Activated effector memory CD4-positive, alpha-beta T cell treated with anti-CD3 and anti-CD28 coated beads, Interleukin-2, amount 50 U/mL, for 16 hours (primary cell): ENCODE measurements at places on chromosomes 16 and 17.

- no peak for DNase-seq
Observed at GRCh38 chr16:88415713-88416323, 33.1 kb downstream of the ZNF469 start.

DNA sequence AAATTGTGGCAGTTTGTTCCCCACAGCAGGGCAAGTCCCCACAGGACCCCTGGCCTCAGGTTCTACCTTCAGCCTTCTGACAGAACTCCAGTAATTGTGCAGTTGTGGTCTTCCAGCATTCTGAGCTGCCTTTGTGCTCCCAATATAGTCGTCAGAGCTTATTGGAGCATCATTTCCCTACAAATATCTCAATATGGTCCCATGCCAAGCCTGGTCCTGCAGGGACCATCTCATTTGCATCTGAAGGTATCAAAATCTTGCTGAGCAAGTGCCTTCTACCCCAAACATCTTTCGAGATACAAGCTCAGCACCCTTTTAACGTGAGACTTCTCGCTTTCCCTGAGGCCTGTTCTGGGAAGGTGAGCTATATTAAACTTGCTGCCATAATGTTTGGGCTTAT is 333.9 kb upstream of the CDH11 start:
- DNase-seq, result no peak

GRCh38 chr16:87931504-87931903 is 4.8 kb downstream of the CA5A start:
- DNase-seq, result peak; percentile 72

DNA sequence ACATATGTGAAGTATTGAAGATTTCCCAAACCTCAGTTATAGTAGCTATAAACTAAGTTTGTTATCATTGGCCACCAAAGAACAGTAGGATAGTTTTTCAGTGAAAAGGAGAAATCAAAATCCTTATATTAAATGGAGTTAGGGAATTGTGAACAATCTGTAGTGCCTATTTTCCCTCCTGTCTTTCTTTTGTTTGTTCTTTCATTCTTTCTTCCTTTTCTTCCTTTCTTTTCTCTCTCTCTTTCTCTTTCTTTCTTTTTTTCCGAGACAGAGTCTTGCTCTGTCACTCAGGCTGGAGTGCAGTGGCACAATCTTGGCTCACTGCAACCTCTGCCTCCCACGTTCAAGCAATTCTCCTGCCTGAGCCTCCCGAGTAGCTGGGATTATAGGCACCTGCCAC is 48.8 kb downstream of the SSH2 start:
- no peak for DNase-seq

GRCh38 chr17:27346228-27346899 is 52.5 kb downstream of the WSB1 start:
- DNase-seq, result no peak

DNA sequence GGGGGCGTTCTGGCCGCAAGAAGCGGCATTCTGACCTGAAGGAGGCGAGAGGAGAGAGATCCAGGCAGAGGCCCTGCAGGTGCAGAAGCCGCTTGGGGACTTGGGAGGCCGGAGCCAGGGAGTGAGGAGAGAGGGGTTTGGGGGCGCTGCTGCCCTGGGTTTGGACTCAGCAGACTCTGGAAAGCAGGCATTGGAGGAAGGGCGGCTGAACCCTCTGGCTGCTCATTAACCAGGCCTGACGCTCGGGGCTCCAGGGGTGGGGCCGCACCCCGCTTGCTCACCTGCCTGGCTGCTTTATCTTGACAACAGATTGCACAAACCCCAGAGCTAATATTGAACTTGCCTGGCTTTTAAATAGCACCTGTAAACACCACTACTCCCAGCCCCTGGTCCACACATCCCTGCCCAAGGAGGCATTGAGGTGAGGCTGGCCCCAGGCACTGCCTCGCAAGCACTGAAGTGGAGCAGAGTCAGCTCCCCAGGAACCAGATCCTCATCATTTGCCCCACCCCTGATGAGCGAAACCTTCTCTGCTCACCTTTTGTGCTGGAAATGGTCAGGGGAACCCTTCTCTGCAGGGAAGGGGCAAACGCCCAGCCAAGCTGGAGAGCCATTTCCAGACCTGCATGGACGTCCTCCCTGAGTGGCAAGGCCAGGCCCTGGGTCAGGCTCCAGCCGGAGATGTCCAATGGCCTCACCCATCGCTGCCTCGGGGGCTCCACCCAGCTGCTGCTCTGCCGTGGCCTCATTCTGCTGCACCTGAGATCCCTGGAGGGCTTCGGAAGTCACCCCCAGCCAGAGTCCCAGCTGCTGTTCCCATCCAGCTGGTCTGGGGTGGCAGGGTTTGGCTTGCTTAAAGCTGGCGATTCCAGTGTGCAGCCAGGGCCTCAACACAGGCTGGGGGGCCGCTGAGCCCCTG is 190.2 kb upstream of the GSE1 start:
- peak; percentile 58 for DNase-seq

DNA sequence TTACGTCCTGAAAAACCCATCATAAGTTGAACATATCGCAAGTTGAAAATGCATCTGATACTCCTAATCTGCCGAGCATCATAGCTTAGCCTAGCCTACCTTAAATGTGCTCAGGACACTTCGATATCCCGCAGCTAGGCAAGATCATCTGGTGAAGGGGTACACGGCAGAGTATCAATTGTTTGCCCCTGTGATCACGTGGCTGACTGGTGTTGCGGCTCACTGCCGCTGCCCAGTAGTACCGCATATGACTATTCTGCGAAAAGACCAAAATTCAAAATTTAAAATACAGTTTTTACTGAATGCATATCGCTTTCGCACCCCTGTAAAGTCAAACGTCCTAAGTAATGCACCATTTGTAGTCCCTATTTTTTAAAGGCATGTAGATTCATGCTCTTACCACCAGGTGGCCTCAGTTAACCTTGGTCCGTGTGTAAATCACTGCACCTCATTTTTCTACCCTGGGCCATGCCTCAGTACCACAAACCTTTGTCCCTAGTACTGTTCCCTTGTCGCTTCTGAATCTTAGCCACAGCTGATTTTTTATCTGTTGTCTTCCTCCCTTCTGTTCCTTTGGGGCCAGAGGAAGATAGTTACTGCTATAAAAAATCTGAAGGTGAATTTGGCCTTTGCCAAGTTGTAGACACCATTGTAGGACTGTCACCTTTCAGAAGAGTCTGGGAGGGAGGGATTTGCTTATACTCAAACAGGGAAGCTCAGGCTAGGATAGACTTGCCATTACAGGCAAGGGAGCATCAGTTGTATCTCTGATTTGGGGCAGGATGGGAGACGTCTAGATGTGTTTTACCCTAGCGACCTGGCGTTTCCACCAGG is 34.4 kb downstream of the WWP2 start:
- no peak for DNase-seq

- DNase-seq, result no peak
Observed at GRCh38 chr17:62051053-62051452, 14.0 kb downstream of the MED13 start.

- no peak for DNase-seq
Observed at GRCh38 chr16:7140899-7141298, 191.7 kb upstream of the RBFOX1 start.

GRCh38 chr17:60303406-60304099 is 88.4 kb downstream of the USP32 start:
- no peak for DNase-seq

DNA sequence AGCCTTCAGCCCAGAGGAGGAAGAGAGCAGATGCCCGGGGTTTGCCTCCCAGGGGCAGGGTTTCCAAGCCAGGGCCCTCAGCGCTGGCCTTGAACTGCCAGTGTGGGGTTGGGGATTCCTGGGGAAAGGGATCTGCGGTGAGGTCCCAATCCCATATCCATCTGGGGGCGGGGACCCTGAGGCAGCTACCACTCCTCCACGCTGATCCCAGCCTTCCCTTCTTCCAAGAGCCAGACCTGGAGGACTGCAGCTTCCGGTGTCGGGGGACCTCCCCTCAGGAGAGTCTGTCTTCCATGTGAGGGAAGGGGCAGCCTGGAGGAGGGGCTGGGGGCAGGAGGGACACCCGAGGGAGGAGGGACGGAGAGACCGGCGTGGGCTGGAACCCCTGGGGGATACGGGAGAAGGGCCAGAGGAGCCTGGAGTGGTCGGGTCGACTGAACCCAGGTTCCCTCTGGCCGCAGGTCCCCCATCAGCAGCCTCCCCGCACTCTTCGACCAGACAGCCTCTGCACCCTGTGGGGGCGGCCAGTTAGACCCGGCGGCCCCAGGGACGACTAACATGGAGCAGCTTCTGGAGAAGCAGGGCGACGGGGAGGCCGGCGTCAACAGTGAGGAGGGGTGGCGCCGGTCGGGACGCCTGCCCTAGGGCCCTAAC is 10.7 kb upstream of the CISD3 start:
- DNase-seq, result no peak

GRCh38 chr17:62180772-62181171 is 115.7 kb upstream of the MED13 start:
- no peak for DNase-seq

GRCh38 chr17:673200-673681 is 41.4 kb downstream of the VPS53 start:
- DNase-seq, result no peak

GRCh38 chr17:38735161-38735997 is 5.2 kb downstream of the CISD3 start:
- peak; percentile 92 for DNase-seq

DNA sequence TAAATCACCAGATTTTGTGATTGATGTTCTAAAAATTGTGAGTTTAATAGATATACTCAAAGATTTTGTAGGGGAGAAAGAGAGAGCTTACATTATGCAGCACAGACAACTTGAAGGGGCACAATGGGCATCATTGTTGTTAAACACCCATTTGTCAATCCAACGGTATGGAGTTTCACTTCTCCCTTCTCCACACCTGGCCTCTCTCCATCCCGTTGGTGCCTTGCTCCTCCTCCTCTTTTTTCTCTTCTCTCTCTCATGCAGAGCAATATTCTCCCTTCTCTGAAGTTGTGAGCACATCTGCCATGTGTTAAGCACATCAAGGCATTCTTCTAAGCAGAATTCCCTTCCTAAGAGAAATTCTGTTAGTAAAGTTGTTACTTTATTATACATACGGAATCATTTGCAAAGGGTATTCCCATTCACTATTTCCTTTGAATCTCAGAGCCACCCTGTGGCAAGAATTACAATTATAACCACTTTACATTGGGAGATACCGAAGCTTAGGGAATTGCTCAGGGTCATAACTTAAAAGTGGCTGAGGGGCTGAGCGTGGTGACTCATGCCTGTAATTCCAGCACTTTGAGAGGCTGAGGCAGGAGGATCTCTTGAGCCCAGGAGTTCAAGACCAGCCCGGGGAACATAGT is 40.5 kb upstream of the SKAP1 start:
- DNase-seq, result no peak

GRCh38 chr16:17330044-17330443 is 140.7 kb downstream of the XYLT1 start:
- no peak for DNase-seq

GRCh38 chr17:56038131-56038530 is 115.1 kb upstream of the ANKFN1 start:
- no peak for DNase-seq

DNA sequence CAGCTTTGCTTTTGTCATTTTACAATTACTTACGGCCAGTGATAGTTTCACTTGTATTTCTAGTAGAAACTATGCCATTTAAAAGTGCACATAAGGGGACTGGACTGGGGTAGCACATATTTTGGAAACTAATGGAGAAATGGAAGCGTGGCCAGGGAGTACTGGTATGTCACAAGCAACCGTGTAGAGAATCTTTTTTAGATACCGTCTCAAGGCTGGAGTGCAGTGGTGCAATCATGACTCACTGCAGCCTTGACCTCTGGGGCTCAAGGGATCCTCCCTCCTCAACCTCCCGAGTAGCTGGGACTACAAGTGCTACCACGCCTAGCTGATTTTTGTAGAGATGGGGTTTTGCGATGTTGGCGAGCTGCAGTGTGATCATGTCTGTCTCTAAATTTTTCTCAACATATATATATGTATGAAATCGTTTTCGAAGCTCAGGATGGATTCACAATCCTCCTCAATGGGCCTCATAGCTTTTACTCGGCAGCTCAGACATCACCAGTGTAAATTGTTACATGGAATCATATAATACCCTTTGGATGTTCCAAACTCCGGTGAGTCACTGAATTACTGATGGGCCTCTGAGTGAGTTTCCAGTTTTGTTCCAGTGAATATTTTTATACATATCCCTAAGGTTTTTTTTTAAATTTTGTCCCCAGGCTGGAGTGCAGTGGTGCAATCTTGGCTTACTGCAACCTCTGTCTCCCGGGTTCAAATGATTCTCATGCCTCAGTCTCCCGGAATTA is 51.7 kb downstream of the ZNF778 start:
- no peak for DNase-seq

GRCh38 chr16:26667307-26667706 is 399.4 kb upstream of the C16orf82 start:
- no peak for DNase-seq

GRCh38 chr17:39064374-39064773 is 87.1 kb downstream of the PLXDC1 start:
- DNase-seq, result no peak

DNA sequence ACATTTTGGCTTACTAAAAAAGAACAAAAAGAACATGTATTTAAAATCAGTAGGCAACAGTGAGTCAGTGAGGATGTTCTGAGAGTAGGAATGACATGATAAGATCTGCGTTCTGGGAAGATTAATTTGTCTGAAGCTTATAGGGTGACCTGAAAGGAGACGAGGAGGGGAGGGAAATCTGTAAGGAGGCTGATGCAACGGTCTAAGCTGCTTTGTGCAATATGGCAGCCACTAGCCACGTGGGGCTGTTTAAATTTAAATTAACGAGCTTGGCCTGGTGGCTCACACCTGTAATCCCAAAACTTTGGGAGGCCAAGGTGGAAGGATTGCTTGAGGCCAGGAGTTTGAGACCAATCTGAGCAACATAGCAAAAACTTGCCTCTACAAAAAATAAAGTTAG is 181.6 kb upstream of the CACNG3 start:
- DNase-seq, result no peak

DNA sequence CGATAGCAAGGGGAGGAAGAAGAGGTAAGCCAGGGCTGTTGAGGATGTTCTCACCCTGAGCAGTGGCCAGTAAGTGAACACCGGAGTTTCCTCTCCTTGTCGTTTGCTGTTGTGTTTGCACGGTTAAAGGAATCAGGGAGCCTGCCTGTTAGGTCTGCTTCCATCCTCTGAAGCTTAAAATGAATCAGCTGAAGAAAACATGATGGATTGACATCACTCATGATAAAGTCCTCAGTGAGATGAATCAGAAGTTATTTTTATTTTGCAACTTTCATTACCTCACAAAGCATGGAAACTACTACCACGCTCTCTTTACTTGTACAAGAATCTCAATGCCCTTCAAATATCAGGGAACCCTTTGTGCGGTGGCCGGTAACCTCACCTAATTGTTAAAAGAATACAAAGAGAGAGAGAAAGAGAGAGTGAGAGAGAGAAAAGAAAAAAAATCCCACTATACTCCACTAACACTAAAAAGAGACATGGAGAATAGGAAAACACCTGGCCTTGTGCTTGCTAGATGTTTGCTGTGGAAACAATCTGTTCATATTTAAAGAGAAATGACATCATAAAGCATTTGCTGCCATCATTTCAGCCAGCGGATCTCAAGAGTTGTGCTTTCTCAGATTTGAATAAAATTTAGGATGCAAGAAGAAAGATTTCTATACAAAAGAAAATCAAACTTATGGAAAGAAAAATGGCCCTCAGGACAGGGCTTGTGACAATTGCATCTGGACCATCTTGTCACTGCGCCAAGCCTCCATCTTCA is 441.6 kb upstream of the SALL1 start:
- no peak for DNase-seq

- DNase-seq, result peak; percentile 87
Observed at GRCh38 chr17:59786536-59787319, 79.3 kb downstream of the VMP1 start.
